Brain (organoid and tissue), 16 donors: ENCODE measurements at places on chromosomes 7 and 10.
A peak's percentile ranks its signal among the peaks of the same experiment; 100 is the strongest.

DNA sequence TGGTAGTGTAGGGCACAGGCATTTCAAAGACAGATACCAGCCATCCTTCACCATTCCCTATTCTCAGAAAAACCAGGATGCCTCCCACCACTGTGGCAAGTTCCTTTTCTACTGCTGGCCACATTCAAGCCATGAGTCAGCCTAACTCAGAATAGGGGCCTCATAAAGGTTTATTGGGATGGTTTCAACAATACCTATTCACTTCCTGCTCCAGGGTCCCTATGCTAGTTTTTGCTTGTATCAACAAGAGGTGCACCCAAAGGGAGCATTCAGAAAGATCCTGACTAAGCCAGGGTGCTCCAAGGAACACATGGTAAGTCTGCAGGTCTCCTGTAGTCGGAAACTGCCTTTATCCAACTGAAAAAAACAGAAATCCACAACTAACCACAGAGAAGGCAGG, 76.9 kb upstream of the EGR2 start:
- DNase-seq, result no peak

- no peak for DNase-seq
Measured at GRCh38 chr7:21642422-21642821, 99.6 kb downstream of the DNAH11 start.

GRCh38 chr7:73890555-73891147, 29.7 kb downstream of the TMEM270 start:
- no peak for DNase-seq

GRCh38 chr7:43099750-43100149, 12.7 kb upstream of the HECW1 start:
- no peak for DNase-seq

- DNase-seq, result no peak
Measured at GRCh38 chr10:47300429-47300931, 483 bp downstream of the GDF10 start.

DNA sequence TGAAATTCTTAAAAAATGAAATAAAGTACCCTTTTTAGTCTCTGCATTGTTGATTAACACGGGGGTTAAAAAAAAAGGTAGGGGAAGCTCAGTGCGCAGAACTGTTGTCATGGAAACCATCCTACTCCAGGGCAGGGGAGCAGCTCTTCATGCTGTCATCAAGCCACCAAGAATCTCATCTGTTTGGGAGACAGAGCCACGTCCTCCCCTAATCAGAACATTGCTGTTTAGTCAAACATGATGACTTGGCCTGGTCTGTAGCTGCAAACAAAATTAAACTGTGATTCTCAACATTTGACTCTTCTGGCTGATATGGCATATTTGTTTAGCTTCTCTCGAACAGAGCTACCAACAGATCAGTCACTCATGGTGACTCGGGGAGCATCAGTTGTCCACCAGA, 254.4 kb upstream of the KLF14 start:
- DNase-seq, result peak; percentile 85

DNA sequence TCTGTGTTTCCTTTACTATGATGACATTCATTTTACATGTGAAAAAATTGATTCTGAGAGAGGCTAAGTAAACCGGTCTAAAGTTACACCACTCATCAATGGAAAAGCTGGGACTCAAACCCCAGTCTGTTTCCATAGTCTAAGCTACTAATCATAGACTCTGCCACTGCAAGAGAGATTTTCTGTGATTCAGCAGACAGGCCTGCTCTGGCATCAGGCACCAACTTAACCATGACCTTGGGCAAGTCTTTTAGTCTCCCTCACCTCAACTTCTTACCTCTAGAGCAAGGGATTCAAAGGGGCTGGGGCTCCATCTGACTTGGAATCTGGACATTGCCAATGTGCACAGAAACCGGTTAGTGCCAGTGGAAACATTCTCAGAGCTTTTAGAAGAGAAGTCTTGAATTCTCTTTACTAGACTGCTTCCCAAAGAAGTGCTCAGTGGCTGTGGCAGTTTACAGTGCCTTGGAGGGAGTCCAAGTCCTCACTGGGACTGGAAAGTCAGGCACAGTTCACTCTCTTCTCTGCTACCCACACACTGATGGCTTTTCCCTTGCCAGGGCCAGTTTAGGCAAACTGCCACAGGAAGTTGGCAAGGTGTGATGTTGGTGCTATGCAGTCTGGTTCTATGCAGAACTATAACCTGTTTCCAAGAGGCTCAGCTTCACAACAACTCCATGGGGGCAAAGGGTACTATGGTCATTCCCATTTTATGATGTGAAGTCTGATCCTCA, 4.5 kb upstream of the BLNK start:
- peak; percentile 31 for DNase-seq

- DNase-seq, result no peak
Measured at GRCh38 chr7:15778191-15778590, 91.7 kb upstream of the MEOX2 start.

GRCh38 chr10:133324198-133324792, 12.4 kb downstream of the CALY start:
- peak; percentile 80 for DNase-seq

- no peak for DNase-seq
Measured at GRCh38 chr10:131556061-131556896, 244.8 kb upstream of the TCERG1L start.

- no peak for DNase-seq
Measured at GRCh38 chr7:100706672-100707311, 871 bp downstream of the POP7 start.

- DNase-seq, result no peak
Measured at GRCh38 chr7:12731214-12731656, 43.8 kb downstream of the ARL4A start.
